Posterior cingulate gyrus (tissue), 11 donors: ENCODE measurements at places on chromosomes 3 and 15.

DNA sequence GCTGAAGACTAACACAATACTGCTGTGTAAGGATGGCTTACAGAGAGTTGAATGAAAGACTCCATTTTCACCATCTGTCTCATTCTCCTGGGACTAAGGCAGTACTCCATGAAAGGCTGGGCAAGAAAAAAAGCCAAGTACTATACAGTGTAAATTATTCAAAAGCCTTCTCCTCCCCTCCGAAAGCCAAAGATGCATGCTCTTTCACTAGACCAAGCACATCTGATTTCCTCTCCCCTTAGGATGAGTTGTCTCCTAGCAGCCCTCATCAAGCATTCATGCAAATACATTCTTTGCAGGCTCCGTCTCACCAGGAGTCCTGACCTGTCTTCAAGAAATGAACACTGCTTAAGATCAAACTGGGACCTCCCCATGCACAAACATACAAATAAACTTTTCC is 133.5 kb upstream of the THBS1 start:
- DNase-seq: no peak

- DNase-seq: no peak
These were observed 2.6 kb upstream of the MYRIP start for GRCh38 chr3:39806820-39807219.

DNA sequence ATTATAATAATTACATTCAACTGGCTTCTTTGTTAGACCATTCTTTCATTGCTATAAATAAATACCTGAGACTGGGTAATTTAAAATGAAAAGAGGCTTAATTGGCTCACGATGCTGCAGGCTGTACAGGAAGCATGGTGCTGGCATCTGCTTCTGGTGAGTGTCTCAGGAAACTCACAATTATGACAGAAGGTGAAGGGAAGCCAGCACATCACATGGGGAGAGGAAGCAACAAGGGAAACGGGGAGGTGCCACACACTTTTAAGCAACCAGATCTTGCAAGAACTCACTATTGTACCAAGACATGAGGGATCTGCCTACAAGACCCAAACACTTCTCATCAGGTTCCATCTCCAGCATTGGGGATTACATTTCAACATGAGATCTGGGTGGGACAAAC is 413.1 kb upstream of the ARRDC4 start:
- no peak for DNase-seq

- no peak for DNase-seq
These were observed 123.4 kb upstream of the ICE2 start for GRCh38 chr15:60602323-60602722.

- no peak for DNase-seq
These were observed 29.6 kb downstream of the TSEN2 start for GRCh38 chr3:12513694-12514446.

- no peak for DNase-seq
These were observed 57.6 kb upstream of the CSPG5 start for GRCh38 chr3:47636225-47636624.

- no peak for DNase-seq
These were observed 35.9 kb upstream of the DIPK2A start for GRCh38 chr3:143935678-143936077.

DNA sequence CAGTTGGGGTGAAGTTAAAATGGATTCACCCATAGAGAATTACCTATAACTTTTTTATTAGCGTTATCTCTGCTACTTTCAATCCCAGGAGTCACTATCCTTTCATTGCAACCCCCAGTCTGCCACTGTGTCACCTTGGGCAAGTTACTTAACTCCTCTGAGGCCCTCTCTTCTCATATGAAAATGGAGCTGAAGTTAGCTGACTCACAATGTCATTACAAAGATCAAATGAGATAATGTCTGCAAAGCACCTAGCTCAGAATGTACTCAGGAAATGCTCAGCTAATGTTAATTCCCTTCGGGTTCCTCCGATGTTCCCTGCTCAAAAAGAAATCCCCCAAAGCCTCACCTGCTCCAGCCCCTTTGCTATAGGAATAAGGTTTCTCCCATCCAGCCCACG is 50.0 kb downstream of the TRIM42 start:
- no peak for DNase-seq

GRCh38 chr3:1172644-1173043 is 79.8 kb downstream of the CNTN6 start:
- no peak for DNase-seq

GRCh38 chr3:152737021-152737908 is 97.7 kb upstream of the P2RY1 start:
- no peak for DNase-seq

GRCh38 chr3:198093112-198093679 is 133.2 kb downstream of the LMLN start:
- no peak for DNase-seq

DNA sequence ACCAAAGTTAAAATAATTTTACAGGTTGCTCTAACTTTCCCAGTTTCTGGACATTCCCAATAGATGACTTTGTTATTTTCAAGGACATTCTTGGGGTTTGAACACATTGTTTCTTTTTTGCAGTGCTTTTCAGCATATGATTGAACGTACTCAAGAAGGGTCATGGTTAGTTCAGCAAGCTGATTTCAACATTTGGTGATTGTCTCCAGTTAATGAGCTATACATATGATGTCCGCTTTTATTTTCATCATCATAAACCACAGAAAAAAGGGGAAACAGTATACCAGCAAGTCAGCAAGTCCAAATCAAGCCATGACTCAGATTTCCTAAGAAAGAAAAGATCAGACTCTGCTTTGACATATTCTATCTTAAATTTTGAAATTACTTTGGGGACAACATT is 69.4 kb downstream of the B3GALNT1 start:
- no peak for DNase-seq

DNA sequence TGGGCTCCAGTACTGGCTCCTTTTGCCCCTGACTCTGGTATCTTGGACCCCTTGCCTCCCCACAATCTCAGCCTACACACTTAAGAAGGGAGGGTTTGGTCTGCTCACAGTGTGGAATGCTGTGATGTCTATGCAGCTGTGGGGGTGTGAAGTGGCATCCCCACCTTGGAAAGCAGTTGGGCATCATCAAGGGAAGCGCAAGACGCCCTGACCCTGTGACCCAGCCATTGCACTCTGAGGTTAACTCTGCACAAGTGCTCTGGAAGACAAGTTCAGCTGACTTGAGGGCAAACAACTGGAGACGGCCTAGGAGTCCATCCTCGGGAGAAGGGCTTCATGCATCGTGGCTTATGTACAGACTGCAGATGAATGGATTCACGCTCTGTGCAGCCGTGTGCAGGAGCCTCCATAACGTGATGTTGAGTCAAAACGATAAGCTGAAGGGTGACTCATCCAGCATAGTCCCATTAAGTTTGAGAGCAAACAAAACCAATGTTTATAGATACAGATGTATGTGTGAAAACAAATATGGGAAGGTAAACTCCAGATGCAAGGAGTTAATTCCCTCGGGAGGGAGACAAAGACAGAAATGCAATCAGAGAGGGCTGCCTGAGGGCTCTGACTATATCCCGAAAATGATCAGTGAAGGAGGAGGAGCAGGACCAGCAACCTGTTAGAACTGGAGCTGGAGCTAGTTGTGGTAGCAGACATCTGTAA is 86.8 kb downstream of the LSM3 start:
- DNase-seq: no peak

DNA sequence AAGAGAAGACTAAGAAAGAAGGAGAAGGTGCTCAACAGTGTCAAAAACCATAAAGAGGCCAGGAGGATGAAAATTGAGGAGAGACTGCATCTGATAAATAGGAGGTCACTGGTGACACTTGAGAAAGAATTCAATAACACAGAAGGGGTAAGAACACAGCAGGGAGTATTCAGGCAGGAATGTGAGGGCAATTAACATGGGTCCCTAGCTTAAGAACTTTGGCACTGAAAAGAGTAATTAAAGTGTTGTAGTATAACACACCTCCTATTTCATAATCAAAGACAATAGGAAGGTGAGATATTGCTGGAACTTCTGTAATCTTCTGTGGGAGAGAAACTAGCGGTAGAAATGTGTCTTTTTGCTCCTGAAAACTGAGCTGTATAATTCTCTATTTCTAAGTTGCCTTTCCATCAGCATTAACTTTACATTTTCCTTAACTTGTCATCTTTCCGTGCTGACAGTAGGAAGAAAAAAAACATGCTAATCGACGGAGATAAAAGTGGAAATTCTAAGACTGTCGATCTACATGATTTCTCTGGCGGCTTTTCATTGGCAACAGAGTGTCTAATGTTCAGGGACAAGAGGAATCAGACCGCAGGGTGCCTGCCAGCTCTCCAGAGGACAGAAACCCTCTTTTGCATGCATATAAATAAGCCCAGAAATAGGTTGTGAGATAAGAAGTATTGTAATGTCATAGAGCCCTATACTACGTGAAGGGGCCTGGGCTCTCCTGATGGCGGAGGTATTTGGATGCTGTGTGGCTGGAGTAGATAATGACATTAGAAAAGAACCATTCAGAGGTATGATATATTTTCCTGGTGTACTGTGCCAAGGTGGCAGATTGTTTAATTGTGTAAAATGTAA is 147.9 kb upstream of the GAP43 start:
- no peak for DNase-seq

DNA sequence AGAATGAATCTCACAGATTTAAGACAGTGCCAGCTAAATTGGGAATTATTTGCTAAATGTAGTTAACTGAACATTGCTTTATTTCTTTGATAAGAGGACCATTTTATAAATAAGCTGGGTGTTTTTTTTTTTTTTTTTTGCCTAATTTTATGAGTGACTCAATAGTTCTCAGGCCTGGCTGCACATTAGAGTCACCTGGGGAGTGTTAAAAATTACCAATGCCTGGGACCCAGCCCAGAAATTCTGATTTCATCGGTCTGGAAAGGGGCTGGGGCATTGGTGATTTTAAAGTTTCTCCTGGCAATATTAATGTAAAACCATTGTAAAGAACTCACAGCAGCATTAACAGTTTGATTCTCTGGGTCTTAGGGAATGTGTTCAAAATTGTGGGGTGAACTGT is 51.2 kb upstream of the PHLDB2 start:
- no peak for DNase-seq

DNA sequence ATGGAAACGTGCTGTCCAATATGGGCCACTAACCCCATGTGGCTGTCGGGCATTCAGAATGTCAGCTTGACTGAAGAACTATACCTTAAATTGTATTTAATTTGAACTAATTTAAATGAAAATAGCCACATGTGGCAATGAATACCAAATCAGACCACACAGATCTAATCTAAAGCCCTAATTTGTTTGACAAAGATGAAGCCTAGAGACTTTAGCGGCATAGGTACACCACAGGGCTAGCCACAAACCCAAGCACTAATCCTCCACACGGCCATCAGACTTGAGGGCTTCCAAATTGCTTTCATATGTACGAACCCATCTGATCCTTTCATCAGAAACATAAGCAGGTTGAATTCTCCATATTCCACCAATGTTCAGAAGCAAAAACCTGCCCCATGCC is 81.4 kb downstream of the SHQ1 start:
- DNase-seq: no peak

DNA sequence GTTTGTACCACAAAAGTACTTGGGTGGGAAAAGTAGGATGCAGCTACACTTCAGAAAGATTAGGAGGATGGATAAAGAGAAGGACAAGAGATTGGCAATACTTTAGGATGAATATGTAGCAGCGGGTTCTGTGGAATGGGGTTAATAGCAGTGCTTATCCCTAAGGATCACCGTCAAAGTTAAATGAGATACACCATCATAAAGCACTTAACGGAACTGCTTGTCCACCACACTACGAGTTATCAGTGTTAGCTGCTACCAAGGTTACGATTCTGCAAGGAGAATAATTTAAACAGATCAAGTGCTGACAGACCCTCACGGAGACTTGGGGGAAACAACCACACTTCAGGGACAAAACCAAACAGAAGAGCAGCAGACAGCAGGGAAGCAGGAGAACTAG is 963 bp downstream of the SHQ1 start:
- no peak for DNase-seq

GRCh38 chr3:151107701-151108100 is 22.2 kb downstream of the MED12L start:
- DNase-seq: no peak

DNA sequence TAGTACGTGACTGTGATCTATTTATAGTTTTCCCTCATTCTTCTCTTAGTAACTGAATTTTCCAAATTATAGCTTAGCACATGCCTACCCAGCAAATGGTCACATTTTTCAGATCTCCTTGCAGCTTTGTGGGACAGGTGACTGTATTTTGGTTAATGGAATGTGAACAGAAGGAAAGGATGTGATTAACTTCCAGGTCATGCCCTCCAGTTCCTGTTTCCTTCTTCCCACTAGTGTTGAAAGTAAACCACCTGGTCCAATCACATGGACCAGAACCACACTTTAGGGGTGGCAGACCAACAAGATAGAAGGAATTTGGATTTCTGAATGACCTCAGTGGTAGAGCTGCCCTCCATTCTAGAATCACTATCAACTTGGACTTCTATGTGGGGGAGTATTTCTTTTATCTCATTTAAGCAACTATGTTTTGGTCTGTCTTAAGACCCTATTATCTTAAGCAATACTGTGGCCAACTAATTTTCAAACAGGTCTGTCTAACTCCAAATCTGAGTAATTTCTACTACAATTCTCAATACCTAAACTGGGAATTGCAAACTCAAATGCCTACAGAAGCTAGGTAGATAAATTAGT is 76.0 kb upstream of the TSC22D2 start:
- no peak for DNase-seq
